ENCODE measurements at places on chromosomes 12 and 14.
A peak's percentile ranks its signal among the peaks of the same experiment; 100 is the strongest.

DNA sequence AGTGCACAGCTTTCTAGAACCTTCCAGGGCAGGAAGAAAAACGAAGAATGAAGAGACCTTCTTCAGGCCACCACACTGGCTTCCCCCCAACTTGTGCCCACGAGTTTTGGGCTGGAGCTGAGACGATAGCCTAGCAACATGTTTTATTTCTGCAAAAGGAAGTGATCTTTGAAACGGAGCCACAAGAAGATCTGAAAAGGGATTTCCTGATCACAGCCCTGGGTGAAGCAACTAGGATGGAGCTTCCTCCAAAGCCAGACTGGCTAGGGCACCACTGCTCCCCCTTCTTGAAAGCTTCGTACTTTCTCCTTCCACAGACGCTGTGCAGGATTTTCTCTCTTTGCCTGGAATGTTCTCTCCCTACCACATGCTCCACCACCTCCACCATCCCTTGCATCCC lies 418.3 kb downstream of the MED13L start:
- peak; percentile 73 for DNase-seq

DNA sequence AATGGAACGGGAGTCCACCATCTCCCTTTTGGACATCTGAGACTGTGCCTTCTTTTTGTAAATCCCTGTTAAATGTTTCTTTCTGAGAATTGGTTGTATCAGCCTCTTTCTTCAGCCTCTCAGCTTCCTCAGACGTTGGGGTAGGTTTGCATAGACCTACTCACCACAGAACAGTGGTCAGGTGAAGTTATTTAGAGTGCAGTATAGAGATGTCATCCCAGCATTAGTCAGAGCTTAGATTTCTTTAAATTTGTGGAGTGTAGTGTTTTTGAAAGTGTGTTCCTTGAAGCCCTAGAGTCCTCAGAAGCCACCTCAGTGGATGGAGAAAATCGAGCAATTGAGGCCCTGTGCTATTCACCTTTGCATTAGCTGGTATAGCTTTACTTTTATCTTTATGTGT lies 8.9 kb upstream of the EEA1 start:
- DNase-seq: no peak

GRCh38 chr14:105086833-105087307 lies 21.6 kb upstream of the GPR132 start:
- no peak for DNase-seq

DNA sequence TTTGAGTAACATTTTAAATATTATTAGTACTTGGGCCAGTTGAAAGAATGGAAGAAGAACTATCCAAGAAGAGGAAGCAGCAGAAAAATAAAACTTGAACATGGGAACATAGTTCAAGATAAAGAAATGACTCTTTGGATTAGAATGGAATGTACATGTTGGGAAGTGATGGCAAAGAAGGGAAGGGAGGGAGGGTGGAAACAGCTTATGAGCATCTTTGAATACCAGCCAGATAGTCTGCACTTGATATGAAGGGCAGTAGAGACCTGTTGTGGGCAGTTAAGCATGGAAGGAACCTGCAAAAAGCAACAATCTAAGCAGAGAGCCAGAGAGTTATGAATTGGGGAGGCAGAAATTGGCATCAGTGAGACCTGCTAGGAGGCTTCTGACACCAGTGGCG lies 10.0 kb upstream of the IL22 start:
- no peak for DNase-seq

DNA sequence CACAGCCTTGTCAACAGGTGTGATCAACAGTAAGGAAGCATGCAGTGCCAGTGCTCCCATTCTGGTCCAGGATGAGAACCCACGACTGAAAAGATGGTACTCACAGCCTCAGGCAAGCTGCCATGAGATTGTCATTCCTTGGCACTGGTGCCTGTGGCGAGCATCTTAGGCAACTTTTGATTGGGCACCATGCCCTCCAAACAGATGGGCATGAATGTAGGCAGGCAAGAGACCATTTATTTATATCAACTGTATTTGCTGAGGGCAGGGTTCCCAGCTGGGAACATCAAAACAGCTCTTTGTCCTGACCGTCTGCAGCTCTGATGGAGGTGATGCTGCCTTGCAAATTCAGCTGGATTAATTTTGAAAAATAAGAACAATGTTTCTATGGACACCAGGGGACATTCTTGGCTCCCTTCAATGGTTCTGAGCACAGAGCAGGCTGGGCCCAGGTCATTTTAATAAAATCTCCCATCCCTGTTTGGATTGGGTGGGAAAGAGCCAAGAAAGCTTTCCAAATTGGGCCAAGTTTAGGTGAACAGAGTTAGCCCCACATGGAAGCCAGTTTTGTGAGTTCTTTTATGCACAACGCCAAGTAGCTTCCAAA lies 522.5 kb downstream of the RMST start:
- DNase-seq: peak; percentile 17

DNA sequence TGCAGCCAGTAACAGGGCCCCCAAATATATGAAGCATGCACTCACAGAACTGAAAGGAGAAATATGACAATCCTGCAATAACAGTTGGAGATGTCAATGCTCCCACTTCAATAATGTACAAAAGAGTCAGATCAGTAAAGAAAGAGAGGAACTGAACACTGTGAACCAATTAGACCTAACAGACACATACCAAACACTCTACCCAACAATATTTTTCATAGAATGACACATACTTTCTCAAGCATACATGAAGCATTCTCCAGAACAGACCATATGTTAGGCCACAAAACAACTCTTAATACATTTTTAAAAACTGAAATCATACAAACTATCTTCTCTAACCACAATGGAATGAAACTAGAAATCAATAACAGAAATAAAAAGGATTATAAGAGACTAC lies 80.2 kb downstream of the ELK3 start:
- DNase-seq: no peak

- no peak for DNase-seq
Observed at GRCh38 chr14:53515276-53515675, 362.2 kb upstream of the DDHD1 start.

DNA sequence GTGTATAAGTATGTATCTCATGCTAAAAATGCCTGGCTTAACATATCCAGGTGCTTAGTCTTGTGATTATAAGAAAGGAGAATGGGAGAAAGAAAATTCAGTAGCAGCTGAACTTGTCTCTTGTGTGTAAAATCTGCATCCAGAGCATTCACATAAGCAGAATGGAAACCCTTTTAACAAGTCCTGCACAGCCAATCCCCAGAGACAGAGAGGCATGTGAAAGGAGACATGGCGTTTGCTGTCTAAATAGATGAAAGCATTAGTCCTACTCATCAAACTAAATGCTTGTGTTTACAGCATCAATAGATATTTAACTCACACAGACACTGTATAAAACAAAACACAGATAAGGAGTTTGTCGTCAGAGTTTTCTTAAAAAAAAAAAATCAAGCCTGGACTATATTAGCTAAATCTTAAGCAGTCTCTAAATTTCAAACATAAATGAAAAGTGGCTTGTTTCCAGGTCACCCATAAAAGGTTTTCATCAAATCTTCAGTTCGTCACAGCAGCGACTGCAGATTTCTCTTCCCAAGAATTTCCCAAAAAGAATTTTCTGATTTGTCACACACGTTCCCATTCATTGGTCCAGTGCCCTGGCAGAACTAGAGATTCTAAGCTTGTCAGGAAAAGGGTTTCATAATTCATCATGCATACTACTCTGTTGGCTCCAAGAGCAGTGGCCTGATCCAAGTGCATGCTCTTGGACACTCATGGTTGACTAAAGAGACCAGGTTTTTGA lies 249.2 kb downstream of the BTG1 start:
- DNase-seq: no peak

DNA sequence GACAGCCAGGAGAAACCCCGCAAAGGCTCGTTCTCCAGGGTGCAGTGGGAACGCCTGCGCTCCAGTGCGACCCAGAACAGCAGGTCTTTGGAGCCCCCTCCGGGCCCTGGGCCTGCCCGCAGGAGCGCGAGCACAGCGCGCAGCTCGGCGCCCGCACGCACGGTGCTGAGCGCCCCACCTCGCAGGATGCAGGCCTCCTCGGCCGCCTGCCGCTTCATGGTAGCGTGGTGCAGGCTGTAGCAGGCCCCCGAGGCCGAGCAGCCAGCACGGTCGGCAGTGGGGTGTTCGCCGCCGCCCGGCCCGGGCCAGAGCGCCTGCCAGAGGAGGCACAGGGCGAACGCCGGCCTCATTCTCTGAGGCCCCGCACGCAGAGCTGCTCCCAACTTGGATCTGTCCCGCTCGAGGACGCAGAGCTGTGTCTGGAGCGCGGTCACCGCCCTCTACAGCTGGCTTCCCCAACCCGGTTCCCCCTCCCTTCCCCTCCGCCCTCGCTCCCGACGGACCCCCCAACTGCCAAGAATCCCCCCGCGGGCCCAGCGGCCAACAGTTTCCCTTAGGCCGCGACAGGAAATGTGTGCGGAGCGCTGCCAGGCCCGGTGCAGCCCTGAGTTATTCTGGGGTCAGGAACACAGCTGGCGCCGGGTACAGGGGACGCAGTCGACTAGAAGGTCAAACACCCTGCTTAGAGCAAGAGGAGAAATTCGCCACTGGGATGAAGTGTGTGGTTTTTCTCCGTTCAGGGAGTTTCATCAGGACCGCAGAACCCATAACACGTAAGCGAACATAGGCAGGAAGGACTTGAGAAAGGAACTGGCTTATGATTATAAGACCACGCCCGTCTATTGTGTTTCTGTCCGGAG lies at the start of gene CLEC14A:
CLEC14A (minus strand) TSS at position 421 of the 860 bp plus-strand sequence; CDS start at position 350, 71 bp downstream.
- peak; percentile 25 for DNase-seq

DNA sequence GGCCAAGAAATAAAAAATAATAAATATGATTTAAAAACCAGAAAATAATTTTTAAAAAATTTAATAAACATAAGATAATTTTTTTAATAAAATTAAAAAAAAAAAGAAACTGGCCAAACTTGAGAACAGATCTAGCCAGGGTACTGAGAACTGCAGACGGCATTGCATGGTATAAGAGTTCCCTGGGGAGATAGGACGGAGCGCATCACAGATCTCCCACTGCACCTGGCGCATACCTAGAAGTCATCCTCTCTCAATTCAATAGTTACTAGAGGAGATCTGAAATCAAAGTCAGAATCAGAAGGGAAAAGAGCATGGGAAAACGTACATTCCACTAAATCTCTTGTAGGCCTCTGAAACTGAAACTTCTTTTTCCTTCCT lies 58.9 kb upstream of the BCL2L14 start:
- DNase-seq: no peak

- no peak for DNase-seq
Observed at GRCh38 chr14:49574038-49574437, 12.1 kb downstream of the RPS29 start.

- DNase-seq: no peak
Observed at GRCh38 chr12:80721326-80721725, 4.6 kb downstream of the MYF5 start.

- no peak for DNase-seq
Observed at GRCh38 chr12:123614531-123614930, 12.6 kb downstream of the DDX55 start.

- DNase-seq: no peak
Observed at GRCh38 chr12:92186038-92186470, 40.4 kb upstream of the BTG1 start.

DNA sequence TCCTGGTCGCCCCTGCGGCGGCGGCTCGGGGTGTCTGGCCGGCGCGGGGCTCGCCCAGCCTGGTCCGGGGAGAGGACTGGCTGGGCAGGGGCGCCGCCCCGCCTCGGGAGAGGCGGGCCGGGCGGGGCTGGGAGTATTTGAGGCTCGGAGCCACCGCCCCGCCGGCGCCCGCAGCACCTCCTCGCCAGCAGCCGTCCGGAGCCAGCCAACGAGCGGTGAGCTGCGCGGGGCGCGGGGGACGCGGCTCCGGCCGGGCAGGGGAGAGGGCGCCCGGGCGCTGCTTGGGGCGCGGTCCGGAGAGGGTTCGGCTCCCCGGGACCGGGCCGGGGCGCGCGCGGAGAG lies at the start of gene LGALS3:
LGALS3 (plus strand) TSS at position 167 of the 342 bp plus-strand sequence. CDS start 8,122 bp downstream, outside the sequence.
- DNase-seq: no peak

DNA sequence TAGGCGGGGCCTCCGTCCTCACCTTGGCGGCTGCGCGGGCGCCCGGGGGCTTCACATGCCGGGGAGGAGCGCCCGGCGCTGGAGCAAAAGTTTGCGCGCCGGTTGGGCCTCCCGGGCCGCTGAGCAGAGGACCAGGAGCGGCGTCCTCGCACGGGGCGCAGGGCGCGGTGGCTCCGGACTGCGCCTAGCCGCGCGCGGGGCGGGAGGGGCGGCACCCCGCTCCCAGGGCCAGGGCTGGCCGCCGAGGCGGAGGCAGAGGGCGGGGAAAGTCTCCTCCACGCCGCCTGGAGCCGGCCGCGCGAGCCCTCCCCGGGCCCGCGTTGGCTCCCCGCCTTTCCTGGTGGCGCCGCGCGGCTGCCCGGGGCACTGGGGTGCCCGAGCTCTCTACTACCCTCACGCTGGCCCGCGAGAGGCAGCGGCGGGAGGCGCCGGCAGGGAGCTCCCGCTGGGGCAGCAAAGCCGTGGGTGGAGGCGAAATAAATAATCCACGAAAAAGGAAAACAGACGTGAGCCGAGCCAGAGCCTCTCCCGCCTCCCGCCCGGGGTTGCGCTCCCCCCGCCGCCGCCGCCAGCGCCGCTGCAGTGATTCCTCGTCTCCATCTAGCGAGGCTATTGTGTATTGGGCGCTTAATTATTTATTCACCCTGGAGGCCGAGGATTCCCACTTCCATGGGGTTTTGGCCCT lies 400 bp upstream of the PRIMA1 start:
- DNase-seq: peak; percentile 78

DNA sequence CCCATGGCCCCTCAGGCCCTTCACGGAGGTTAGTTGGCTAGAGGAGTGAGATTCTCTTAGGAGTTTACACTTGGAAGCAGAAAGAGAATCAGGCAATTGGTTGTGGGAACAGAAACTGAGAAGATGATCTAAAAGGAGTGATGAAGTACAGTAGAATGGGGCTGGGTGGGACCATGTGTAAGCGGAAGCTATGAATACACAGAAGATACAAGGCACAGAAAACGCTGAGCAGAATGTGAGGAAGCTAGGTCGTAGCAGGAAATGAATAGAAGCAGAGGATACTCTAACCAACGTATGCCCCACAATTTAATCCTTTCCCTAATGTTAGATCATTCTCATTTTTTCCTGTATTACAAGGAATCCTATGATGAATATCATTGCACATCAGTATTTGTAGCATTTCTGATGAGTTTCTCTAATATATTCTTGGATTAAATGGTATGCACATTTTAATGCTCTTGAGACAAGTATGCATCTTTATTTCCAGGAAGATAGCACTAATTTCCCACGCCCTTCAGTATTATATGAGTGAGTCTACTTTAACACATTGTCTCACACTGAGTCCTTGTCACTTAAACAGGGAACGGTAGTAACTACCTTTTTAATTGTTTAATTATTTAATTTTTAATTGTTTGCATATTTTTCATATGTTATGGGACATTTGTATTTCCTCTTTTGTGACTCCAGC lies 273.2 kb downstream of the APAF1 start:
- DNase-seq: no peak

DNA sequence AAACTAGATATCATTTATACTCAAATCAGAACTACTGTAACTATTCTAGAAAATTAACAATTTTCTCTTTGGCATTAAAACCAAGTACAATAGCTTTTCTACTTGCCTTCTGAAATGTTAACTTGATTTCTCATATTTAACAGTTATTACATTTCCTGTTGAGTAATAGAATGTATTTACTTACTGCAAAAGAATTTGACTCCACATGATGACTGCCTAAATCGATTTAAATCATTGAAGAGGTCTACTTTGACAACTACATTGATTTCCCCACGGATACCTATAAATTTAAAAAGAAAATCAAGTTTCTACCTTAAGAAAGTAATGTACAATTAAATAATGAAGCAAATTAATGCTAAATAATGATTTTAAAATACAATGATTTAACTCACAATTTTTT lies 18.9 kb downstream of the C2CD5 start:
- DNase-seq: no peak

- no peak for DNase-seq
Observed at GRCh38 chr12:94769047-94769420, 118.7 kb upstream of the TMCC3 start.
